ENCODE measurements at places on chromosomes 16 and 17.

DNA sequence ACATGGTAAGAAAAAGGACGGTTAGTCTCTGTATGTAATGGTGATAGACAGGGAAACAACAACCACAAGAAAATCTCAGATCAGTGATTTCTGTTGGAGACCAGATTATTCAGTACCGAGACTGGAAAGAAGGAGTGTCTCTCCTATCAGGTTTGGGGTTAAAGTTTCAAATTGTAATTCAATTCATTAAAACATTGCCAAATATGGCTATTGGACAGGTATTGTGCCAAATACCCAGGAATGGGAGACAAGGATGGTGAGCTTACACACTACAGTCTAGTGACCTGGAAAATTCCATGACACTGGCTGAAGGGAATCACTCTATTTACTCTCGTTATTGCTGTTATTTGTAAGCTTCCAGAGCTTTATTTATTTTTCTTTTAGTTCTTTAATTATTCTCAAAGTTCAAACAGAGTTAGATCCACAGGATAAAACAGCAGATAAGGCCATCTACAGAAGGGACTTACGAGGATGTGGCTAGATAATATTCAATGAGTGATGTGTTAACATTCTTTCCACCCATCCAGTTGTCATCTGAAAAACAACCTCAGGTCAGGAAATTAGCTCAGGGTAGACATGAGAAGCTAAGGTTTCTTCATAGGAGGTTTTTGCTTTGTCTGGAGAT is 25.1 kb upstream of the MMD start:
- DNase-seq = no peak

DNA sequence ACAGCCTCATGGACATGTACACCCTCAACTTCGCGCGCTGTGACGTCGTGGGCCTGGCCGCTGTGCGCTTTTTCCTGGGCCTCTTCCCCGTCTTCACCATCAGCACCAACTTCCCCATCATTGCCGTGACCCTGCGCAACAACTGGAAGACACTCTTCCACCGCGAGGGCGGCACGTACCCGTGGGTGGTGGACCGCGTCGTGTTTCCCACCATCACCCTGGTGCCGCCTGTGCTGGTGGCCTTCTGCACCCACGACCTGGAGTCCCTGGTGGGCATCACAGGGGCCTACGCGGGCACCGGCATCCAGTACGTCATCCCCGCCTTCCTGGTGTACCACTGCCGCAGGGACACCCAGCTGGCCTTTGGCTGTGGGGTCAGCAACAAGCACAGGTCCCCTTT is 23.5 kb downstream of the GRIN2C start:
- no peak for DNase-seq

DNA sequence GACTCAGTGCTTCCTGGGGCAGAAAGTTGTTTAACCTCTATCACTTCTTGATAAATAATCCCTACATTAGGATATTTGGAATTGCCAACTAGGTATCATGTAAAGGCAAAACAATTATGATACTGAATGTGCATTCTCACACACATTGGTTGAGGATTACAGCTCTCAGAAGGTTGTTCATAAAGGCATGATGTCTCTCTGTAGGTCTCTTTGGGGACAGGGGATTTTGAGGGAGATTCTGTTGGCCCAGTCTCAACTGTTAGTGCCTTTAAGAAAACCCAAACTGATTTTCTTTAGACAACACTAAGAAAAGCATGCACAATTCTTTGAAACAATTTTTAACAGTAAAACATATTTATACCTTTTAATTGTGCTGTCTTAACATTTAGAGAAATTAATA is 56.5 kb downstream of the GNAO1 start:
- no peak for DNase-seq

GRCh38 chr17:49471089-49471683 is 23.9 kb upstream of the NGFR start:
- no peak for DNase-seq

GRCh38 chr17:34999456-34999855 is 19.1 kb downstream of the LIG3 start:
- no peak for DNase-seq

DNA sequence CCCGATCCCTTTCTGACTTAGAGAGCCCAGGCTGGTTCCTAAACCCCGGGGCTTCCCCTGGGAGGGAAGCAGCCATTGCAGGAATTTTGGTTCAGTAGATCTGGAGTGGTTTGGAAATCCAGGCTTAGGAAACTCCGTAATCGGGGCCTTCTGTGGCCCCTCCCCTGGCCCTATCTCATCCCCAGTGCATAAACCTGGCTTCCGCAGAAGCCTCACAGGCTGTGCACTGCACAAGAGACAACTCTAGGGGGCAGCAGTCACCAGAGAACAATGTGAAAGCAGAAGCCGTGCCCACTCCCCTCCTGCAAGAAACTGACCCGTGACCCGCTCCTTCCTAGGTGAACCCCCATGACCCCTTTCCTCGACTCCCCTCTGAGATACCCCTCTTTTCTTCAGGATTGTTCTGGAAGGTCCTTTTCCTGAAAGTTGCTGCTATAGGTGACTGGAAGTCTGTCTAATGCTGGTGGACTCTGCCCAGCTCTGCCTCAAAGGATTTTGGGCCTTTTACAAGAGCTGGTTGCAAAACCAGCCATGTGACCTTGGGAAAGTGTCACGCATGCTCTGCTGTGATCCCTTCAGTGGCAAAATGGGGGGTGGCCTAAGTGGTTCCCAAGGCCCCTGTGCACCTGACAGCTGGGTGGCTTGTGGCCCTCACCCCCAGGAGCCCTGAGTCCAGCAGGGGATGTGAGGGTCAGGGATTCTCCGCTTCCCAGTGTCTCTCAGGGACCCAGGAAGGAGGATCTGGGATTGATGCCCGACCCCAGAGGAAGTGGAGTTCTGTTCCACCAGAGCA is 14.4 kb downstream of the GUCY2D start:
- DNase-seq = peak; percentile 46

DNA sequence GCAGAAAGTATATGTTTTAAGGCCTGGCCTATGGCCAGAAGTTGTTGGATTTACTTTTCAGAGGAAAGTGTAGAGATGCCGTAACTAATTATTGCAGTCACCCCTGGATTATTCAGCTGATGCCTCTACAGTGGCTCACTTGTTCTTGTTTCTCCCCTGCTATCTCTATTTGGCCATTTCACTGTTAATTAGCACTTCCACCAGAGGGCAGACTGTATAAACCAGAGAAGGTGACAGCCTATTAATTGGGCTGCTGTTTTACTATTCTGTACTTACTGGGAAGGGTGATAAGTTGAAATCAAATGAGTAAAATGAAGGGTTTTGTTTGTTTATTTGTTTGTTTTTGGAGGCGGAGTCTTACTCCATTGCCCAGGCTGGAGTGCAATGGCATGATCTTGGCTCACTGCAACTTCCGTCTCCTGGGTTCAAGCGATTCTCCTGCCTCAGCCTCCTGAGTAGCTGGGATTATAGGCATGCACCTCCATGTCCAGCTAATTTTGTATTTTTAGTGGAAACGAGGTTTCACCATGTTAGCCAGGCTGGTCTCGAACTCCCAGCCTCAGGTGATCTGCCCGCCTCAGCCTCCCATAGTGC is 66.0 kb downstream of the CDK12 start:
- no peak for DNase-seq

DNA sequence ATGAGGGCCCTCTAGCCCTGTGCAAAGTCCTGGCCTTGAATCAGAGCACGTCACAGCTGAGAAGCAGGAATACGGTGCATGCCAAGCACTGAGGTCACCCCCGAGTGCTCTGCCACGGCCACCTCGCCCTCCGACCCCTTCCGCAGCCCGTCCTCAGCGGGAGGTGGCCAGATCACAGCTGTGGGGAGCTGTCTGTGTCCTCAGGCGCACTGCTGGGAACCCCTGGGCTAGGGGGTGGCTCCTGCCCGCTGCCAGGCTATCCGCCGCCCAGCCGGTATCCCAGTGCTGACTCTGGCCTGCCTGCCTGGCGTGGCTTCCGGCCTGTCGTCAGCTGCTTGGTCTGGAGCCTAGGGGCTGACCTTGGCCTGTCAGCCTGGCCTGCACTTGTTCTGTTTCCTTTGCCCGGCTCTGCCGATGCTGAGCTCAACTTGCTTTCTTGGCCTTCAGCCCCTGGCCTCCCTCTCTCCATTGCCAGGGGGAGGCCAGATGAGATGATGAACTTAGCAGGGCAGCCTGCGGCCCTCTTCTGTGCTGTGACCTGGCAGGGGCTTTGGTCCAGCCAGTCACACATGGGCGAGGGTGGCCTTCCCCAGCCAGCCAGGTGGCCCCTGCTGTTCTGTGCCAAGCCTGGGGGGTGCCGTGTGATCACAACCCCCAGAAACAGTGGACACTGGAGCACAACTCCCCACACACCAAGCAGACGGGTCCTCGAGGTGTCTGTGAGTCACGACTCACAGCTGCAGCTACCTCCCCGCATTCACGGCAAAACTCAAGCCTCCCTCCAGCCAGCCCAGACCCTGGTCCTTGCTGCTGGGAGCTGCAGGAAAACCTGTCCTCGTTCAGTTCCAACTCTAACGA is 77.3 kb downstream of the ZDHHC7 start:
- DNase-seq = no peak

DNA sequence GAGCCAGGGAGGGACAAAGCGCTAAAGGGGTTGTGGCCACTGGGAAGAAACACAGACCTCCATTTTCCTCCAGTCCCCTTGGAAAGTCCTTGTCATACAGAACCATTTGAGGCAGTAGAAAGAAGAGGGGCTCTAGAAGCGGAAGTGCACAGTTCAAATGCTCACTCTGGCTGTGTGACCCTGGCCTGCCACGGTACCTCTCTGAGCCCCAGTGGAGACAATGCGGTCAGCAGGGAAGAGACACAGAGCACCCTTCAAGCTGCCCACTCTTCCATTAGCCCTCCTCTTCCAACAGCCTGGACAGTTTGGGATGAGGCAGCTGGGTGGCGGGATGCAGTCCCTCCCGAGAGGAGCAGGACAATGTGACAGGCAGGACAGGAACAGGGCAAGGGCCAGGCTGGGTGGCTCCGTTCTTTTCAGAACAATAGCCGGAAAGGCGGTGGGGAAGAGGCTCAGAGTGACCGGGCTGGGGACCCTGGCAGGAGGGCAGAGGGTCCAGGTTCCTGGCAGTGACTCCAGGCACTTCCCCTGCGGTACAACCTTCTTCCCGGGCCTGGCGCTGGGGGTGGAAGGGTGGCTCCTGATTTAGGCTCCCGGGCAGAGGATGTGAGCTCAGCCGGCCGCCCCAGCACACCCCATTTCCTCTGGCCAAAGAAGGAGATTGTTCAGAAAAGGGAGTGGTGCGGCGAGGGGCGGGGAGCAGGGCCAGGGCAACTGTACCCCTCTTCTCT is 5.6 kb downstream of the CASKIN2 start:
- DNase-seq = no peak

- DNase-seq = no peak
These were observed 19.0 kb downstream of the CACNG4 start for GRCh38 chr17:66983414-66984021.

DNA sequence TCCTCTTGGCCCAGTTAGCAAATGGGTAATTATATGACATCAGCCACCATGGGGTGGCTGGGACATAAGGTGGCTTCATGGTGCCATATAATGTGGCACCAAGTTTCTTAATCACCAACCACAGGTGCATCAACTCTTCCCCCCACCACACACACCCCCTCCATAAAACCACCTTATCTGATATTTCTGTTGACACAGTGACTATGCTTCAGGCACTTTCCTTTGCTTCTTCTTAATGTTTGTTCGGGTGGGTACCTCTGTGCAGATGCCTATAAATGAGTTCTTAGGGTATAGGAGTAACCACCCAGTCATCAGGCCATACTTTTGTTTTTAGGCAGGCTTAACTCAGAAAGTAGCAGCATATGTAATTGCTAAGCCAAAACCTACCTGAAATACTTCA is 29.5 kb downstream of the RNF43 start:
- DNase-seq = no peak

DNA sequence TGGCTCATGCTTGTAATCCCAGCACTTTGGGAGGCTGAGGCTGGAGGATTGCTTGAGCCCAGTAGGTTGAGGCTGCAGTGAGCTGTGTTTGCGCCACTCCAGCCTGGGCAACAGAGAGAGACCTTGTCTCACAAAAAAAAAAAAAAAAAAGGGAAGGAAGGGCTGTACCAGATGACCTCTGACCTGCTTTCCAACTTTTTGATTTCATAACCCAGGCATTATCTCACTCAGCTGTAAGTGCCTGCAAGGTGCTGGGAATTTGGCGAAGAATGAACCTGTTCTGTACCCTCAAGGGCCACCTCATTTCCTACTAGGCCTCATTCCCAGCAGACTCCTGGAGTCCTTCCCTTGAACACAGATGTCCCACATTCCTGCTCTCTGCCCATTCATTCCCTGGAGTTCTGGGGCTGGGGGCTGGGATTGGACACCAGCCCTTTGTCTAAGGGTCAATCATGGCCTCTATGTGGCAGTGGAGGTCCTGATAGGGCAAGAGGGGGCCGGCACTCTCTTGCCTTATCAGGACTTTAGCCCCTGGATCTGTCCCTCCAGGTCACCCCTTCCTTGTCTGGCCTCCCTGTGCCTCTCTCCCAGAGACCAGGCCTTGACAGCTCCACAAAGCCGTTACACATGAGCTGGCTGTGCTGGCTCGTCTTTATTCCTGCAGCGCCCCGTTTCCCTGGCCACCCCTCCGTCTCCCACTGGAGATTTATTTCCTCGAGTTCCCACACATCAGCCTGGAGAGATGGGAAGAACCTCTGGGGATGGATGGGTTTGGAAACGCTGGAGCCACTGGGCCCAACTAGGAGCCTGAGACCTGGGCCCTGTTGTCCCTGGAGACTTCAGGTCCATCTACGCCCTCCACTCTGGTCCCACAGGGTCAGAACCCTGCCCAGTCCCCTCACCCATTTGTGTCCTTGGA is 821 bp upstream of the GFAP start:
- no peak for DNase-seq

DNA sequence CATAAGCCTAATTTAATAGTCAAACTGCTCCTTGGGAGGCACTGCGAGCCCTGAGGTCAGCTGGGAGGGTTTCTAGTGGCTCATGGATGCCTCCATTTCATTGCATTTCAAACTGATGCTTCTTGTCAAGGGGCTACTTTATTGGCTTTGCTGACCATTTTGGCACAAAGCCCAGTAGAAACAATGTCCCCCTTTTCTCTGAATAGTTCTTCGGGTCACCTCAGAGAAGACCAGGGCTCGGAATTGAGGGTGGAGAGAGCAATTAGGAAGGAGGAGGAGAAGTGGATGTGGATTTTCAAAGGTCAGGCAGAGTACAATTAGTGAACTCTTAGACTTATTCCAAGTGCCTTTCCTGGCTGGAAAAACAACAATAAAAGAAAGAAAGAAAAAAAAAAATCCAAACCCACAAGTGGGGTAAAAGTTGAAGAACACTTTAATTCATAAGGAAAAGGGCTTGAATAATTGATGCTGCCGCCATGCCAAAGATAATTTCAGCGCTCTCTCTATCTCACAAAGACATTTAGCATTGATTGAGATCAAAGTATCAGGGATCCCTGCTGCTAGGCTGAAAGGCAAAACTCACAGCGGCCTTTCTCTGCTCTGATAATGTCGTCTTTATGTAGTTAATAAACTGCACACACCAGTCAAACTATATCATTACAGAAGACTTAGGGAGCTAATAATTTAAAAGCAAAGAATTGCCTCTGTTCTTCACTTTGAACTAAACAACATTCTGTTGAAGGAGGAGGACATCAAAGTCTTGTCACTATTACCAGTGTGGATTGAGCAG is 122.7 kb downstream of the RGS9 start:
- DNase-seq = no peak

Measured in activated naive CD4-positive, alpha-beta T cell treated with anti-CD3 and anti-CD28 coated beads, Interleukin-2, amount 50 U/mL, for 16 hours (primary cell).